ENCODE measurements at places on chromosomes 12 and 14.

- DNase-seq, result no peak
Observed at GRCh38 chr12:57044468-57044867, 5.5 kb downstream of the MYO1A start.

DNA sequence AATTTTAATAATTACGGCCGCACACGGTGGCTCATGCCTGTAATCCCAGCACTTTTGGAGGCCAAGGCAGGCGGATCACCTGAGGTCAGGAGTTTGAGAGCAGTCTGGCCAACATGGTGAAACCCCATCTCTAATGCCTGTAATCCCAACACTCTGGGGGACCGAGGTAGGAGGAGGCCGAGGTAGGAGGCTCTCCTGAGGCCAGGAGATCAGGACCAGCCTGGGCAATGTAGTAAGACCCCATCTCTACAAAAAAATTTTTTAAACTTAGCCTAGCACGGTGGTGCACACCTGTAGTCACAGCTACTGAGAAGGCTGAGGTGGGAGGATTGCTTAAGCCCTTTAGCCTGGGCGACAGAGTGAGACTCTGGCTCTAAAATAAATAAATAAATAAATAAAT lies 5.6 kb upstream of the CFAP73 start:
- no peak for DNase-seq

- no peak for DNase-seq
Observed at GRCh38 chr12:52220477-52220876, 12.6 kb upstream of the KRT7 start.

DNA sequence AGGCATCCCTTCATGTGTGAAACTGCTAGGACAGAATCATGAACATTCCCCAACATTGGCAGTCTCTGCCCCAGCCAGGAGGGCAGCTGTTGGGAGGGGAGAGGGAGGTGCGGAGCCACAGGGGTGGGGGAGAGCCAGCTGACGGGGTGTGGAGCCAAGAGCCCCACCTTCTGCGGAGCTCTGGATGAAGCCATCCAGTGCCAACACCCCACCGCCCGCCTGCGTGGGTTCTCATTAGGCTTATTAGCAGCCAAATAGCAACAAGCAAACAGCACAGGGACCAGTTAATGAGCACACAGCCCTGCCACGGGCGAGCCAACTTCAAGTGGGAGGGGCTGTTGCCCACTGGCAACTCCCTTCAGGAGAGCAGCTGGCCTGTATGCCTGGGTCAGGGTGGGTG lies 12.1 kb downstream of the LTBP2 start:
- no peak for DNase-seq

DNA sequence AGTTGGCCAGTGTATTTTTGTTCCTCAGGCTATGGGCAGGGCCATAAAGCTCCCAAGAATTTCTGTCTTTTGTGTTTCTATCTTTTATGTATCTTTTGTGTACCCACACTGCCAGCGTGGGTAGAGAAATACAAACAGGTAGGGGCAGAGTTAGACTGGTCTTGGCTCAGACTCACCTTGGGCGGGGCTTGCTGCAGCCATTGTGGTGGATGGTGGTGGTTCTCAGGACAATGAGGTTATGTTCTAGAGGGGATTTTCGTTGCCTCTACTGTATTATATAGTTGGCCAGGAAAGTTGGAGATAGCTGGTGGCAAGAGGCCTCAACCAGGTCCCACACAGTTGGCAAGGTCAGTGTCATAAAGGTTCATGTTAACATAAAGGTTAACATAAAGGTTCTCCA lies 977.5 kb upstream of the LRFN5 start:
- DNase-seq, result no peak

GRCh38 chr12:79885911-79886490 lies 48.9 kb downstream of the PPP1R12A start:
- no peak for DNase-seq

Measured in small intestine (tissue), 16 donors.